Suppressor macrophage (primary cell): ENCODE measurements at places on chromosomes 6 and 20.
A peak's percentile ranks its signal among the peaks of the same experiment; 100 is the strongest.

GRCh38 chr6:67361264-67361663, 1273.8 kb upstream of the ADGRB3 start:
- DNase-seq = no peak

GRCh38 chr6:3749977-3750316, 1.6 kb downstream of the PXDC1 start:
- DNase-seq = no peak

DNA sequence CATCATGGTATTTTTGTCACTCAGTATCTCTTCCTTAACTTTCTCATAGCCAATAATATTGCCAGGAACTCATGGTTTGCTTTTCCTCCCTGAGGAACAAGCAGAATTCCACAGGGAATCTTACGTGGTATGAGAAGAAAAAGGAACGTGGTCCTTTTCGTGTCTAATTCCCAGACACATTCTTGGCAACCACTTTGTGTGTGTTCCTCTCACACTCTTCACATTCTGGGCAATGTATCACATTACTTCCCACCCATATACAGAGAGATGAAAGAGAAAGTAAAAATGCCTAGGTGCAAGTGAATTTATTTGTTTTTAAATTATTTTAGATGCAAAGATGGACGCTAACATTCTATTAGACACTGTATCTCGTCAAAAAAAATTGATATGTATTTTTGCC, 102.7 kb downstream of the PTPRK start:
- no peak for DNase-seq

- DNase-seq = no peak
These were observed 4.3 kb upstream of the KIF25 start for GRCh38 chr6:167993169-167993568.

- DNase-seq = no peak
These were observed 41.7 kb upstream of the ZBP1 start for GRCh38 chr20:57661746-57662455.

- no peak for DNase-seq
These were observed 338.8 kb downstream of the EPM2A start for GRCh38 chr6:145396499-145396898.

DNA sequence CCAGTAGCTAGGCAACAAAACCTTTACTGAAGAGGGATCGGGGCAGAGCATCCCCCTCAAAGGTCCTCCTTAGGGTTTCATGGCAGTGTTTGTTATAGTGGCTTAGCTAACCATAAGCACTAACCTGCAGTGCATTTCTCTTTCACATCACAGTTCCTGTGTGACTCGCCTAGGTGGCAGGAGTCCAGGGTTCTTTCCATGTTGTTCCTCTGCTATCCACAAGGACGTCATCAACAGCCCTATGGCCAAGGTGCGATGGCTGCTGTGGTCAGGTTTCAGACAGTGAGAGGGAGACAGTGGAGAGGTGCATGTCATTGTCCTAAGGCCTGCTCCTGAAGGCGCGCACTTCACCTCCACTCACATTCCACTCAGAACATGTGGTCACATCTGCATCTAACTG, 38.8 kb upstream of the FOXA2 start:
- no peak for DNase-seq

- DNase-seq = no peak
These were observed 39.8 kb upstream of the ISM1 start for GRCh38 chr20:13180986-13181889.

DNA sequence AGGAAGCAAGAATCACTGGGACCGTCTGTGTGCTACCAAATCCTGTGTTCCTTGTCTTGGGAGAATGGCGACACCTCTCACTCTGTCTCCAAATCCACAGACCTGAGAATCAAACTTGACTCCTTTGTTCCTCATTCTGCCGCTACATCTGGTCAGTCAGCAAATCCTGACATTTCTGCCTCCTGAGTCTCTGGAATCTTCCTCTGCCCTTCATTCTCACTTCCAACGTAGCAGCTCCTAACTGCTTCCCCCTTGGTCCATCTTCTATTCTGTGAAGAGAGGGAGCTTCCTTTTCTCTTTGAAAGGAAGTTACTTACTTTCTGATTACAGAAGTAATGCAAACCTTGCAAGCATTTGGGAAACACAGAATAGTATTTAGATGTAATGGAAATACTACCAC, 37.7 kb downstream of the SYTL3 start:
- peak; percentile 44 for DNase-seq

GRCh38 chr6:166786704-166787293, 159.7 kb upstream of the RPS6KA2 start:
- DNase-seq = peak; percentile 83

- no peak for DNase-seq
These were observed 3.1 kb downstream of the PYGB start for GRCh38 chr20:25251019-25251418.

DNA sequence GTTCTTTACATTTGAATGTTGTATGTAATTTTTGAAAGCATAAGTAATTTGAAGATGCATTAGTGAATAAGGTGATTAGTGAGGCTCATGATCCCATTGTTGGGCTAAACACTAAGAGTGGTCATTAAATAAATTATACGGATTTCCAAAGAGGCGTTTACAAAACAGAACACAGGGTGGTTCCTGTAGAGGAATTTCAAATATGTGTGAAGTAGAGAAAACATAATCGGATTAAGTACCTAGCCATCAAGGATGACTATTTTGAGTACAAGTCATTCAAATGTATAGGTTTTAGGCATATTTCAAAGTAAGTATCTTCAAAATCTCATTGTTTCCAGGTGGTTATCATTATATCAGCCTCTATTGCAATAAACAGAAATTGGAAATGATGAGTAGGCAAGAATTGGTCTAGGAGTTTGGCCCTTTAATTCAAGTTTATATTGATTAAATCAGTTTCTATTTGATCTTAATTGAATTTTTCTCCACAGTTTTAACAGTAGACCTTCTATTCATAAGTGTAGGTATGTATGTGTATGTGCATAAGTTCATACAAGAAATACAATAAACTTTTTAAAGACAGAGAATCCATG, 94.8 kb downstream of the MYLK4 start:
- no peak for DNase-seq

- DNase-seq = no peak
These were observed 65.6 kb upstream of the KIF13A start for GRCh38 chr6:18053078-18053477.

DNA sequence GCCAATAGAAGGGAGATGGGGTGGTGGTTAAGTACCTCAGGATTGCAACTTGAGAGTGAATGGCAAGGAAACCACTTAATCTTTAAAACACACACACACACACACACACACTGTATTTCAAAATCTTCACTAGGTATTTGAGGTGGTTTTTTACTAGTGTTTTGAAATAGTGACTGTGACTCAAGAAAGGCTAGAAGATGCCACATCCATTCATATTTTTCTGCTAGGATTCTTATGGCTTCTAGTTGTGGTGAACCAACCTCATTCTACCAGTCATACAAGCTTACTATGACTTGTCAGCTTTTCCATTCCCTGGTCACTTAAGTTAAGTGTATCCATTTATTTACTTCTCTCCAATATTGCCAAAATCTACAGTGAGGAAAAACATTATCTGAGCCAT, 519.4 kb upstream of the JAG1 start:
- DNase-seq = no peak

DNA sequence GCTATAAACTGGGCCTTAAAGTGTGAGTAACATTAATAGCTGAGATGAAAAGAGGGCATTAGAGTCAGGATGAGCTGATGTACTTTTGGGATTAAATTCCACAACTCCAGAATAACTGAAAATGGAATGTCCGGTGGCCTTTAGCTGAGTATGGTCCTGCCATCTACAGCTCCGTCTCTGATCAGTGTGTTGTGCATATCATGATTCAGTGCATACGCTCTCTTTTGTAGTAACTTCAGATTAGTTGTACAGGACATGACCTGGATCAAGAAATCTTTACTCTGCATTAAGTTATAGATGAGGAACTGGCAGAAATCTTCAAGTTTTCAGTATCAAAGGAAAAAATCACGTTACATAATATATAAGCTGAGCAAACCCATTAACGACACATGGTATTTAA, 92.4 kb downstream of the MTFR2 start:
- no peak for DNase-seq

GRCh38 chr6:51818520-51819022, 268.8 kb downstream of the PKHD1 start:
- no peak for DNase-seq

GRCh38 chr6:23414051-23414445, 712.0 kb upstream of the NRSN1 start:
- no peak for DNase-seq

GRCh38 chr6:154169193-154169847, 130.3 kb downstream of the OPRM1 start:
- peak; percentile 21 for DNase-seq
